ENCODE measurements at places on chromosomes 2 and 18. TPM values are rescaled to one million over a fixed set of nuclear protein-coding genes. Genes with fewer than 3 reads are reported as not detected.

Gene OR6B2
- not detected for polyA plus RNA-seq

Gene DNER
- 1.1 TPM for polyA plus RNA-seq

Gene AP1S3
- 2.5 TPM for polyA plus RNA-seq

Gene SNORC
- 0.63 TPM for polyA plus RNA-seq

Gene NAT8
- polyA plus RNA-seq = not detected

Gene SMAD7
- 5.2 TPM for polyA plus RNA-seq

Gene RBM43
- 0.88 TPM for polyA plus RNA-seq

Gene RUFY4
- polyA plus RNA-seq = not detected

Gene CNGA3
- not detected for polyA plus RNA-seq

Gene CRYGB
- polyA plus RNA-seq = not detected

Gene COL6A3
- polyA plus RNA-seq = not detected

Gene SLC9A2
- 0.02 TPM for polyA plus RNA-seq

Gene CDCA7
- 28.1 TPM for polyA plus RNA-seq

Gene HRH4
- polyA plus RNA-seq = not detected

Gene POTEJ
- polyA plus RNA-seq = not detected

Gene SCN7A
- 0.01 TPM for polyA plus RNA-seq

Gene TXNDC2
- polyA plus RNA-seq = 0.02 TPM

Gene TMBIM1
- 367 TPM for polyA plus RNA-seq

Gene GALNT3
- polyA plus RNA-seq = 48.7 TPM

Gene SLC39A10
- polyA plus RNA-seq = 4.0 TPM

Gene CDK15
- 0.03 TPM for polyA plus RNA-seq

Gene PSMA8
- not detected for polyA plus RNA-seq

Gene GPR39
- polyA plus RNA-seq = 8.0 TPM

Gene MAPK4
- polyA plus RNA-seq = 0.01 TPM
